ENCODE measurements at places on chromosomes 7 and 10.

- no peak for DNase-seq
These were observed 269.6 kb downstream of the ELFN1 start for GRCh38 chr7:1939434-1940401.

DNA sequence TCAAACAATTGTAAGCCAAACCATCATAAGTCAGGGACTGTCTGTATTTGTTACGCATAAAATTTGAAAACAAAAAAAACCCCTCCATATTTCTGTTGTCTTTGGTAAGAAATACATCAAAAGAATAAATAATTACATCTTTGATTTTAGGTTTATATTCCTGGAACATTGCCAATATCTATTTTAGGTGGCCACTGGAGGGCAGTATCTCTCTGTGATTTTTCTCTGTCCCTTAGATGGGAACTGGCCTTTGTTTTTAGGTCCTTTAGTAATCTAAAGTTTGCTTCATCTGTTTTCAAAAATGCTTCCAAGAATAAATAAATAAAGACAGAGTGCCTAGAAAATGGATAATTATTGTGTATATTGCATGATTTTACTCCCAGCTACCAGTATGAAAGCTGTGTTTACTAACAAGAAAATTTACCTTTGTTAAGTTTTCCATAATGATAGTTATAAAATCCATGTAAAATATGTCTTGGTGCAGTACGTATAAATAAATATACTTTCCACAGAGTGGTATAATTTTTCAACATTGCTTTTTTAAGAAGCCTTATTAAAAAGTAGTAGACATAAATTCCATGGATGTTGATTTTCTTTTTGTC is 64.2 kb downstream of the PHYHIPL start:
- no peak for DNase-seq

- DNase-seq = no peak
These were observed 346.7 kb upstream of the ANKRD30A start for GRCh38 chr10:36778651-36779050.

GRCh38 chr7:105673367-105674084 is 92.2 kb upstream of the EFCAB10 start:
- DNase-seq = no peak

GRCh38 chr7:964401-965231 is 10.1 kb upstream of the ADAP1 start:
- DNase-seq = no peak

GRCh38 chr10:13803566-13804554 is 217.1 kb downstream of the PRPF18 start:
- no peak for DNase-seq

DNA sequence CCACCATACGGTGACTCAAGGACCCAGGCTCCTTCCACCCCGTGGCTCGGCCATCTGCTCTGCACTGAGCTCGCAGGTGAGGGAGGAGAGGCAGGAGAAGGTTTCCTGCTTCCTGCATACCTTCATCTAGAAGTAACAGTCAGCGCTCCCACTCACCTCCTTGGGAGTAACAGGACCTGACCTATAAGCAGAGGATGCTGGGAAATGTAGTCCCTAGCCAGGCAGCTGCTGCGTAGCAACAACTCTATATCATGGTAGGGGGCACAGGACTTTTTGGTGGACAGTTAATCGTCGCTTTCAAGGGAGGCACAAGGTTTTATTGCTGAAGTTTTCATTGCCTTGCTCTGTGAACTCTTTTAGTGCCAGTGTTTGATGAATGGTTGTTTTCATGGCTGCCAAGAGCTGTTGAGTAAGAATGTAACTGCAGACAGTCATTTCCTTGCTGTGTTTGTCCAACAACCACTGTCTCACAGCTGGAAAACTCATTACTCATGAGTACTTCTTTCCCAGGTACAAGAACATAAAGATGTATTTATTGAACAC is 10.2 kb upstream of the ZFYVE27 start:
- no peak for DNase-seq

DNA sequence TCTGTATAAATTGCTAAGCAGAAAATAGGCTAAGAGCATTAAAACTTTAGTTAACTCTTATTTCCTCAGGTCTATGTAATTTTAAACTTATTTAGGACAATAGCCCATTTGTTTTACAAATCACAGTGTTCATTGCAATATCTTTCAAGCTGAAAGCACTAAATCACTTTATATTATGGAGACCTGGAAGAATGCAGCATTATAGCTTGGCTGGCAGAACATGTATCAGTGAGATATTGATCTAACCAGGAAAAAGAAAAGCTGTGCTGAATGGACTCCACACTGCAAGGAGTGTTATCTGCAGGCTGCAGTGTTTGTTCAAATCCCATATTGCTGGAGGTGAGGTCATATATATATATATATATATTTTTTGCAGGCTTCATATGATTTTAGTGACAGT is 517.5 kb downstream of the NRG3 start:
- DNase-seq = no peak

- no peak for DNase-seq
These were observed 87.9 kb downstream of the CDK6 start for GRCh38 chr7:92748495-92748894.

DNA sequence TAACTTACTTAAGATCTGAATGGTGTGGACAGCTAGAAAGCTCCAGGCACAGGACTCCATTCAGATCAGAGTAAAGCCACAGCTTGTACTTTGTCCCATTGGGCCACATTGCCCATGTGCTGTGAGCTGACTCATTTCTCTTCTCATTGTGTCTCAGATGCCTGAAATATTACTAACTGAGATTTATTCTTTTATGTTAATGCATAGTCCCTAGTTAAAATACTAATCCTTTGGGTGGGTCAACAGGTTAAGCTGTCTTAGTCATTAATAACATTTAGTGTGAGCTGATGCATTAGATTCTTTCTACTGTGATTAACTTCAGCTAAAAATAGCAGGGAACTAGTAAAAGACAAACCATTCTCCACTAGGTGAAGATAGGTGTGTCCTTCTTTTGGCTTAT is 104.7 kb upstream of the ARMC3 start:
- no peak for DNase-seq

DNA sequence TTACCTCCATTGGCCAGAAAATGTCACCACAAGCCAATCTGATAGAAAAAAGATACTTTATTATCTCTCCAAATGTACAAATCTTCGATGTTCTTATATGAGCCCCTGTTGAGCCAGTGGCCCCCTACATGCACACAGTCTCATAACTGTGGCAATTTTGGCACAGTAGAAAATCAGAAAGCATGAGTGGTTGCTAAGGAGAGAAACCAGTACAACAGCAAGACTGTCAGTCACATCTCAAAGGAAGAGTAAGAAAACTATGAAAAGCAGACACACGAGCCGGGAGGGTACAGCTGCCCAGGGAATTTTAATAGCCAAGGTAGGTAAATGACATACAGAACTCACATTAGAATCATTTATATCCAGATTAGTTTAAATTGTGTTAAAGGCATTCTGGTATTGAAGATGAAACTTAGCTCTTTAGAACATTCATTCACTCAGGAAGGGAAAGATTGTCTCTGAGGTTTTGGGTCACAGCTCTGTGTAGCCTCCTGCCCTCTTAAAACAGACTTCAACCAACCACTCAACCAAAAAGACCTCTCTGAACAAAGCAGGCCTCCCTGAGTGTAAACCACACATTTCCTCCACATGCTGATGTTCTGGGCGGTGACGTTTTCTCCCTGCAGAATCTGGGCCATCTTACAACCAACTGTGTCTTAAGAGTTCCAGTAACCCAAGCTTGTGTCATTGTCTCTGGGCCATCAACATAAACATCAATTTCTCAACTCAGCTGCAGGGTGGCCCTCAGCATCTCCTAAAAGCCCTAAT is 80.8 kb upstream of the ADAM12 start:
- DNase-seq = no peak

DNA sequence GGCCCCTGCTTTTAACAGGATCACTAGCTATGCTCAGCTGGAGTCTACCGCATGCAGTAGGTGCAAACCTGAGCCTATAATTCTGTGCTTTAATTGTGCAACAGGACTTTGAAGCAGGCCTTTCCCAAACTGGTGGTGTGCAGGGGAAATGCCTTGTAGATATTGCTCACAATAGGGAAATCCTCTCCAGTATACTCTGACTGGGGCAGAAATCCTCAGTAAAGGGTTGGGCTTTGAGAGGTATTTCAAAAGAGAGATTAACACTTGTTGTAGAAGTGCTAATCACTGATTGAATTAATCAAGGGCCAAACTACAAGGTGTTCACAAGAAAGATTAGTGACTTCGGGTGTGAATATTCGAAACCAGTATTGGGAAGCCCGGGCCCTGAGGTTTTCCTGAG is 58.5 kb upstream of the EXOC6 start:
- DNase-seq = no peak

DNA sequence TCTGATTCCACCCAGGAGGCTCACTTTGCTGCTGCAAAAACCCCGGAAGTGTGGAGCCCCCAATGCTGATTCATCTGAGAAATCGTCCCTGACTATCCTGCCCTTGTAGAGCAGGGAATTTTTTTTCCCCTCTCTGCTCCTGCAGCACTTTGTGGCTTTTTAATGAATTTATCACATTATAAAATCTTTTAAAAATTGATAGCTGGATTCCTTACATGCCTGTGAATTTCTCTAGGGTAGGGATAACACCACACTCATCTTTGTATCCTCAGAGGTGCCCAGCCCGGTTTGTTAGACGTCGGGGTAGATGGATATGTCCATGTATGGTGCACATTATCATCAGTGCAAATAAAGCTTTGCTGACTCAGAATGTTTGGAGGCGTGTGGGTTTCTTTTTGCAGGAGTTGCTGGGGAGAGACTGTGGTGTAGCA is 185.7 kb downstream of the STK31 start:
- DNase-seq = no peak

GRCh38 chr10:132627666-132628531 is 90.3 kb downstream of the INPP5A start:
- no peak for DNase-seq

- DNase-seq = no peak
These were observed 610.0 kb downstream of the KCNMA1 start for GRCh38 chr10:77027576-77027975.

DNA sequence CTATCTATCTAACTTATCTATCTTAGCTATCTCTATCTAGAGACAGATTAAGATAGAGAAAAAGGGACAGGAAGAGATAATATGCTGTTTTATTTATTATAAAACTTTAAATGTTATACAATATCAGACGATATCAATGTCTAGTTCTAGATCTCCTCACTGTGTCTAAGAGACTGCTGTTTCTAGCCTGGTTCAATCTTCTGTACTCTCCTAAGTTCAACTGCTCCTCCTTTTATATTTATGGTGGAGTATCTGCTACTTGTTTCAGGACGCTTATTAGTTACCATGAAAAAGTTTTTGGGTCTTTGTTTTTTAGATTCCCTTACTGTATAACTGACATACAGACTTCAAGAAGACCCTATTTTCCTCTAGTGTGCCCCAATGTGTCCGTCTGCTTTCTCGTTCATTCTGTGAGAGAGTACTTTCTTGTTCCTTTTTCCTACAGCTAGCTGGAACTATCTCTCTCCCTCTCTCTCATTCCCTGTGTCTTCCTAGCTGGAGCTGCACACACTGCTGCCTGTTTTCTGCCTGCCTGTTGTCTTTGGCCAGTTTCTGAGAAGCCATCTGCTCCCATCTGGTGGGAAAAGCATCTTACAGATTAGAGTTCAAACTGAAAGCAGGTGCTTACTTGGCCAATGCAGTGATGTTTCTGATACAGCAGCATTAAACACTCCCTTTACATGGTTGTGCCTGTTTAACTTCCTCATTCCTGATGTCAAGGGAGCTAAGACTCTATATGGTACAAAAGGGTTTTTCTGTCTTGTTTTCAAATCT is 49.4 kb upstream of the ARL4A start:
- no peak for DNase-seq

DNA sequence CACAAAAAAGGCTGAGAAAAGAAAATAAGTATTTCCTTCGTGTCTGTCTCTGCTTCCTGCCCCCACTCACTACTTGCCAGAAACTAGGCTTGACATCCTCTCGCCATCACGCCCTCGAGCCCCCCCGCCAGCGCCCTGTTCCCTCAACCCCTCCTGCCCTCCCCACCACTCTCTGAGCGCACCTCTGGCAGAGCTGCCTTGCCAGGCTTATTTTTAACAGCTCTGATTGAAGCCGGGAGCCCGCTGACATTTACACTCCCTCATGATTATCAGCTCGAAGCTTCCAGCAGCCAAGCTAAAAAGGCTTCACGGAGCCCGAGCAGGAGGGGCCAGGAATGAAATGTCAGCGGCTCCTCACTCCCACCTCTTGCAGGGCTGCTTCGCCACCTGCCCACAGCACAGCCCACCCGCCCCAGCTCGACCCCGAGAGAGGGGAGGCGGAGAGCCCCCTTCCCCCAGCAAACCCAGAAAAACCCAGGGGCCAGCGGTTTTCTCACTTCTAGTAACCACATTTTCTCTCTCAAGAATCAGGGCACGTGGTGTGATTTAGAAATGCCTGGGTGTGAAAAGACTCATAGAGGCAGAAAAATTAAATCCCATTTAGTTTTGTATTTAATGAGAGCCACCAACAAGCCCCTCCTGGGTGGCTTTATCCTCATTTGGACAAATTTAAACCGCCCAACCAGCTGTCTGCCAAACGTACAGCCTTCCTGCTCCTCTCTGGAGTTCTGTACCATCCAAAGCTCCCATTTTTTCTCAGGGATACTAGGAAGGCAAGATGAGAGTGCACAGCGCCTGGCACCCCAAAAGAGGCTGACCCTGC is 89.3 kb downstream of the SLIT1 start:
- DNase-seq = no peak

GRCh38 chr7:28815928-28816373 is 142.2 kb downstream of the TRIL start:
- no peak for DNase-seq

- no peak for DNase-seq
These were observed 251.2 kb downstream of the DNAJB6 start for GRCh38 chr7:157587805-157588560.

GRCh38 chr10:132339276-132339675 is 7.3 kb downstream of the LRRC27 start:
- DNase-seq = no peak

GRCh38 chr10:95467162-95467599 is 94.0 kb downstream of the SORBS1 start:
- no peak for DNase-seq

DNA sequence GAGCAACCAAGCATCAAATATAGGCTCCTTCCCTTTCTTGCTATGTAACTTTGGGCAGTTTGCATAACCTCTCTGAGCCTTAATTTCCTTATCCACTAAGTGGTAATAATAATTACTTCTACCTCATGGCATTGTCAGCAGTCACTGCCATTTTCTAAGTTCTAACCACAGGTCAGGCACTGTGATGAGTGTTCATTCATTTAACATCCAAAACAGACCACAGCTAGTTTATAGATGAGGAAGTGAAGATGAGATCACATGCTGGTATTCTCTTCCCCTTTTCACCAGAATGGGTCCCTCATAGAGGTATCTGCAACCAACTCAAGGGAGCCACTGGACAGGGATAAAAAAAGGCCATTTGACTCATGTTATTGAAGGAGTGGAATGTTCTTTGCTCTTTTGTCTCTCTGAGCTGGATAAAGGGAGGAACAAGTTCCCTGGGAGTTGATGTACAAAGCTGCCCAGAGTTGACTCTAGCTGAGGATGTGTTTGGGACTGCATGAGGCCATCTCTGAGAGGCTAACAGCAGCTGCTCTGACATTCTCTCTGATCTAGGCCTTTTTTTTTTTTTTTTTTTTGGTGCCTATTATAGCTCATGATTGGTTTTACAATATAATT is 65.0 kb downstream of the DNAJC12 start:
- no peak for DNase-seq

Data from activated T-cell treated with anti-CD3 and anti-CD28 coated beads for 4 hours (primary cell).